Activated CD4-positive, alpha-beta T cell treated with anti-CD3 and anti-CD28 coated beads, Interleukin-2, amount 50 U/mL, for 4 hours (primary cell): ENCODE measurements at places on chromosomes 16 and 17.

GRCh38 chr17:32777436-32777835 lies 99.5 kb downstream of the MYO1D start:
- DNase-seq: no peak

- no peak for DNase-seq
Observed at GRCh38 chr16:20336955-20337354, 9.6 kb upstream of the GP2 start.

DNA sequence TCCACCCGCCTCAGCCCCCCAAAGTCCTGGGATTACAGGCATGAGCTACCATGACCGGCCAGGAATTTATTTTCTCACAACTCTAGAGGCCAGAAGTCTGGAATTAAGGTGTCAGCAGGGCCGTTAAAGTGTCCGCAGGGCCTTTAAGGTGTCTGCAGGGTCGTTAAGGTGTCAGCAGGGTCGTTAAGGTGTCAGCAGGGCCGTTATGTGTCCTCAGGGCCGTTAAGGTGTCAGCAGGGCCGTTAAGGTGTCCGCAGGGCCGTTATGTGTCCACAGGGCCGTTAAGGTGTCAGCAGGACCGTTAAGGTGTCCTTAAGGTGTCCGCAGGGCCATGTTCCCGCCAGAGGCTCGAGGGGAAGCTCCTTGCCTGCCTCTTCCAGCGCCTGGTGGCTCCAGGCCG lies 125.2 kb downstream of the RAP1GAP2 start:
- no peak for DNase-seq

GRCh38 chr16:11067266-11067665 lies 122.9 kb downstream of the CLEC16A start:
- DNase-seq: no peak

- DNase-seq: no peak
Observed at GRCh38 chr17:29726715-29727252, 104.1 kb upstream of the CORO6 start.
